ENCODE measurements at places on chromosomes 3 and 15.

GRCh38 chr3:101879102-101879501 lies 29.8 kb downstream of the NFKBIZ start:
- peaks cover 2% of the 10 kb centered on the region for H3K4me1 ChIP-seq
- no peak overlapping the region for H3K27ac ChIP-seq
- H3K4me3 ChIP-seq, result no peak overlapping the region
- no peaks in the 10 kb centered on the region for H3K36me3 ChIP-seq
- H3K27me3 ChIP-seq, result no peaks in the 10 kb centered on the region

GRCh38 chr15:35182841-35183479 lies 97.9 kb upstream of the NANOGP8 start:
- no peak overlapping the region for H3K4me3 ChIP-seq
- H3K27ac ChIP-seq, result no peak overlapping the region
- no peaks in the 10 kb centered on the region for H3K27me3 ChIP-seq
- DNase-seq, result no peak
- H3K4me1 ChIP-seq, result peaks cover 2% of the 10 kb centered on the region

DNA sequence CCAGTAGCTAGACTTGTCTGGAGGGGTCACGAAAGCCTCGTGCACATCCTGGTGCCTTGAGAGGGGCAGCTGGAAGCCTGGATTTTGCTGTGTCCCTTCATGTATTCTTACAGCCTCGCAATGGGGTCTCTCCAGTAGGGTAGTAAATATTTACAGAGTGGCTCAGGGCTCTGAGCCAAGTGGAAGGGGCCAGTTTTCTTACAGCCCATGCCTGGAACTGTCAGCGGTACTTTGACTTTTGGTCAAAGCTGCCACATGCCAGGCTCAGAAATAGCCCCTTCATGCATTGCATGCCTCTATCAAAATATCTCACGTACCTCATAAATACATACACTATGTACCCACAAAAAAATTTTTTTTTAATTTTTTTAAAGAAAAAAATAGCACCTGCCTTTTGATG lies 119.2 kb downstream of the OSBPL10 start:
- peaks cover 4% of the 10 kb centered on the region for H3K4me1 ChIP-seq
- no peak overlapping the region for H3K27ac ChIP-seq
- no peaks in the 10 kb centered on the region for H3K27me3 ChIP-seq
- no peaks in the 10 kb centered on the region for H3K36me3 ChIP-seq

- DNase-seq, result peak; percentile 79
- H3K36me3 ChIP-seq, result no peaks in the 10 kb centered on the region
- H3K27ac ChIP-seq, result no peak overlapping the region
- no peaks in the 10 kb centered on the region for H3K4me1 ChIP-seq
- H3K27me3 ChIP-seq, result no peaks in the 10 kb centered on the region
- no peak overlapping the region for H3K4me3 ChIP-seq
These were observed 28.3 kb downstream of the IL12A start for GRCh38 chr3:160016972-160017371.

- no peak overlapping the region for H3K4me3 ChIP-seq
- H3K27me3 ChIP-seq, result no peaks in the 10 kb centered on the region
- H3K27ac ChIP-seq, result no peak overlapping the region
These were observed 341.4 kb downstream of the CNTN3 start for GRCh38 chr3:74273091-74273490.

GRCh38 chr3:38987456-38987855 lies 64.3 kb downstream of the SCN11A start:
- no peaks in the 10 kb centered on the region for H3K27me3 ChIP-seq
- H3K4me1 ChIP-seq, result peaks cover 26% of the 10 kb centered on the region
- no peak overlapping the region for H3K27ac ChIP-seq
- no peaks in the 10 kb centered on the region for H3K36me3 ChIP-seq
- DNase-seq, result no peak

- no peaks in the 10 kb centered on the region for H3K4me1 ChIP-seq
- H3K27me3 ChIP-seq, result no peaks in the 10 kb centered on the region
- H3K36me3 ChIP-seq, result no peaks in the 10 kb centered on the region
- no peak overlapping the region for H3K4me3 ChIP-seq
- peak; percentile 46 for DNase-seq
These were observed 144.4 kb downstream of the DNAJB8 start for GRCh38 chr3:128322030-128323022.

DNA sequence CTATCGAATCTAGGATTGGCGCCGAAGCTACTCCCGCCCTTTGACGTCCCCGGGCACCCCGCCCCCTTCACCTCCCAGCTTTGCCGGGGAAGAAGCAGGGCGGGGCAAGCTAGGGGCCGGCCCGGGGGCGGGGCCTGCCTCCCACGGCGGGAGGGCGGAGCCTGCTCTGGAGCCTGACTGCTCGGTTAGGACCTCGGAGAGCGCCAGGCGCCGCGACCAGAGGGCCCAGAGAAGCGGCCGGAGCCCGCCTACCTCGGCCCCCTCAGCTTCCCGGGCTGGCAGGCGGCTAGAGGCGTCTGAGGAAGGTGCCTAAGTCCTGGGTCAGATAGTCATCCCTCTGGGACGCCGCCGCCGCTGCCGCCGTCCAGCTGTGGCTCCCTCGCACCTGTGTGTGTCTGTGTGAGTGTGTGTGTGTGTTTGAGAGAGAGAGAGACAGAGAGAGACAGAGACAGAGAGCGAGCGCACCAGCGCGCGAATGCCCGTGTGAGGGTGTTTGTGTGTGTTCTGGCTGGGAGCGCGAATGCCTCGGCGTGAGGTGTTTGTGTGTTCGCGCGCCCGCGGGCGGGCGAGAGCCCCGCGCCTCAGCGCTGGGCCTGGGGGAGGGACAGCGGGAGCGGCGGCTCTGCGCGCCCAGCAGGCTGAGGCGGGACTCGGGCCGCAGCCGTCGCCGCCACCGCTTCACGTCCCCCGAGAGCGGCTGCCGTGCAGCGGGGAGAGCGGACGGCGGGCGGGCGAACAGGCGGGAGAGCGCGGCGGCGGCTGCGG lies at the start of gene STXBP5L:
TSS of gene STXBP5L (plus strand) at position 176 of the 765 bp plus-strand sequence. CDS start 1,374 bp downstream, outside the sequence.
- DNase-seq, result peak; percentile 52
- no peaks in the 10 kb centered on the region for H3K4me1 ChIP-seq
- H3K27ac ChIP-seq, result no peak within 1 kb of the TSS
- peaks cover 12% of the 10 kb centered on the region for H3K27me3 ChIP-seq

DNA sequence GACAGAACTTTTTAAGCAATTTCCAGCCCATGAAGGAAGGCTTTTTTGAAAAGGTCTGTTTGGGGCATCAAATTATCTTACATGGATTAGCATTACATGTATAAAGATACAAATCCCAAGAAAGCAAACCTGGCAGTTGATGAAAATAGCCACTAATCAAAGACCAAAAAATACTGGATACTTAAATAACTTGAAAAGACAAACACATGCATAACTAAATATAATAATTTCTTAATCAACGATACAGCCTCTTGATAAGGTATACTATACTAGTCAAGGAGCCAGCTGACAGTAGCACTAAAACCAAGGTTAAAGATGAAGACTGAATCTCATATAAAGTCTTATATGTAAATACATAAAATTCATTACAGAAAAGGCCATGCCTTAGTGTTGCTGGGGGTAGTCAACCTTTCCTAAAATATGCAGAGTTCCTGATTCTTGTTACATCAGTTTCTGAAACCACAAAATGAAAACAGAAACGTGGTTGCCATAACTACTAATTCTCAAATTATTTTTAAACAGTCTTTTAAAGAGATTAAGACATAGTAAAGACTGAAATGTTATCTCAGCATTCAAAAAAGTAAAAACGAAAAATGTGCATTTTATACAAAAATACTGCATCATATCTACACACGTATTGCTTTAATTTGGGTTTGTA lies 2.0 kb downstream of the ANKRD28 start:
- H3K4me3 ChIP-seq, result peak overlapping the region; percentile 80
- peak overlapping the region; percentile 99 for H3K27ac ChIP-seq
- H3K36me3 ChIP-seq, result peaks cover 7% of the 10 kb centered on the region
- DNase-seq, result peak; percentile 68
- H3K27me3 ChIP-seq, result no peaks in the 10 kb centered on the region

DNA sequence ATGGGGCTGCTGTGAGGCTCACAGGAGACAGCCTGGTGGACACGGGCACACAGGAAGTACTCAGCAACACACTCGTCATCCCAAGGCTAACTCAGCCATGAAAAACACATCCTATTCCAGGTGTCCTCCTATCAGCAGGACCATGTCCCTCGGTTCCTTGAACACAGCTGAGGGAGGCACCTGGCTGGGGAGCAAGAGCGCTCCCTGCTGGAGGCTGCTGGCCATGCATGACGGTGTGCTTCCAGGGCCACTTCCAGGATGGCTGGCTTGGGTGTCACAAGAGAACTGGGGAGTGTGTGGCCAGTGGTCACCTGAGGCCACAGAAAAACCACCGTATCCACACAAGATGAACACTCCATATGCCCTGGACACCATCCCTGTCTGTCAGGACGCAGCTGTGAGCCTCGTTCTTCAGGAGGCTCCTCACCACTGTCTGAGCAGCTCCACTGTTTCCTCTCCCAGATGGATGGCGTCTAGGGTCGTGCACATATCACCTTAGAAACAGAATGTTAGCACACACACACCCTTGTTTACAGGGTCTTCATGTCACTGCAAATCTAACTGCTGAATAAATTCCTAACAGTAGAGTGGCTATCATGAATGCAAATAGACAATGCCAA lies 31.0 kb downstream of the POC1A start:
- DNase-seq, result peak; percentile 65
- H3K27ac ChIP-seq, result no peak overlapping the region
- no peaks in the 10 kb centered on the region for H3K27me3 ChIP-seq
- H3K4me1 ChIP-seq, result peaks cover 2% of the 10 kb centered on the region

DNA sequence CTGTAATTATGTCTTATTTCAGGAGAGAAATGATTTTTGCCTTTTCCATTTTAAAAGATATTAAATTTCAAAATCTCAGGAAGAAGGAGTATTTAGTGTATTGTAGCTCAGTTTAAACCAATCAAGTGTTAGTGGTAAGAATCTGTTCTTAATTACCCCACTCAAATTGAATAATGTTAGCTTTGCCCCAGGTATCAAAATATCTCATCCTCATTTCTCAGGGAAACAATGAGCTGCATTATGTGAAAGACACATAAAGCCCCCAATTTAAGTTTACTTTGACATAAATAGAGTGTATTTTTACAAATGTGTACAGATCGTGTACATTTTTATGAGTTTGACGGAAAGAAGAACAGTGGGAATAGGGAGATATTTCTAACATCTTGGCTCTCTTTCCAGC lies 317.4 kb upstream of the RARB start:
- H3K27me3 ChIP-seq, result no peaks in the 10 kb centered on the region
- no peaks in the 10 kb centered on the region for H3K4me1 ChIP-seq
- DNase-seq, result no peak
- H3K4me3 ChIP-seq, result no peak overlapping the region
- no peak overlapping the region for H3K27ac ChIP-seq
- no peaks in the 10 kb centered on the region for H3K36me3 ChIP-seq

DNA sequence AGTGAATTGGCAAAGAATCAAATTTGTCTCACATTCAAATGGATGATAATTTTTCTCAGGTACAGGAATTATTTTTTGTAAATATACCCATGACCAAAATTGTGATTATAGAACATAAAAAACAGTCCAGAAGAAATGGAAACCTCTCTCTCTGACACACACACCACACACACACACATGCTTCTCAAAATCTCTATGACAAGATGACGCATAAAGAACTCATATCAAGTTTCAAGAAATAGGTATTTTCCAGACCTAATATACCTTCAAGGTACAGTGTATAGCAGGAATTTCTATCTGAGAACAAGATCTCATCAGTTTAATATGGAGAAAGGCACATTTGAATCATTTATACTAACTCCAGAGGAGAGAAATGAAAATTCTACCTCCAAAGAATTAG lies 1069.1 kb upstream of the ALCAM start:
- no peak for DNase-seq
- H3K4me3 ChIP-seq, result no peak overlapping the region
- no peaks in the 10 kb centered on the region for H3K36me3 ChIP-seq
- no peaks in the 10 kb centered on the region for H3K27me3 ChIP-seq
- no peaks in the 10 kb centered on the region for H3K4me1 ChIP-seq

DNA sequence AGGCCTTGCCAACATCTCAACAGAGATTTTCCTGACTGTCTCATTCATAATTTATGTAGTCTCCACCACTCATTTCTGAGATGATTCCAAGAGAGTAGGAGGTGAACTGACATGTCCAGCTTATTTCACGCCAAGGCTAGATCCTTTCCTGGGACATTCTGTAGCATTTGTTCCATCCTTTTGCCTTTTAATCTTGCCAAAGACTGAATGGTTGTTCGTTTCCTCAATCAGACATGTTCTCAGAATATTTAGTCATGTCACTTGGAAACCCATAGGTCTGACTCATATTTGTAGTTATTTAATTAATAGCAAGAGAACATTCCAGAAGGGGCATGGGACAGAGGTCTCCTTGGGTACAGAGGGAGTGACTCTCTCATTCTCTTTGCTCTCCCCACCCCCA lies 80.9 kb downstream of the DHX36 start:
- H3K36me3 ChIP-seq, result no peaks in the 10 kb centered on the region
- H3K27ac ChIP-seq, result no peak overlapping the region
- H3K4me3 ChIP-seq, result no peak overlapping the region
- H3K4me1 ChIP-seq, result peaks cover 3% of the 10 kb centered on the region
- DNase-seq, result peak; percentile 15
- H3K27me3 ChIP-seq, result no peaks in the 10 kb centered on the region

DNA sequence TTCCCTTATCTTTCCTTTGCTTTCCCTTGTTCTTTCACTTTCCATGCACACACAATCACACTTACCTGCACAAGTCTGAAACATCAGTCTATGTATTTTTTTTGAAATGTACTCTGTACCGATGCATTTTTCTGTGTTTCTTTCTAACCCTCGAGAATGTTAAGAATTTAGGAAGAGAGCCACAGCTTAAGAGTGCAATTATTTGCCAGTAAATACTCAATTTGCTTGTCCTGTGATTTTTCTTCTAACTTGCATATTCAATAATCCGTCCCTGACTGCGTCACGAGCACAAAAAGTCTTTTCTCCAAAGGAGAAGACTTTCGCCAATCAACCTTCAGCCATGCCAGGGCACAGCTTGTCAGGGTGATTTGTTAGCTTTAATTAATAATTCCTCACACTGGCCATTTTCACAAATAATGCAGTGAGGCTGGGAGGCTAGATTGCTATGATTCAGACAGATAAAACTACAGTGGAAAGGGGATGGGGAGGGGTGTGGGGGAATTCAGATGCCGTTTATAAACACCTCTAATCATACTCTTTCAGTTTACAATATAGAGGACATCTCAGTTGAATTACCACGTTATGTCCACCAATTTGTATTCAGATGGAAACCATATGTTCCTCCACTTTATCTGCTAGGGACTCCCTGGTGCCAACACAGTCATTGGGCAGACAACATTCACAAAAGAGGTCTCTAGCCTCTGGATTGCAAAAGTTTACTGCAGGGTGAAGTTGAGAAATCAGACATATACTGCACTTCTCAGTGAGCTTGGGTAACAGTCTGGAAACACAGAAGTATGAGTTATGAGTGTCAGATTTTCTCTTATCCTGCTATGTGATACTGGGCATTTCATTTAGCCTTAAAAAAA lies 388.0 kb downstream of the ZBTB20 start:
- H3K36me3 ChIP-seq, result no peaks in the 10 kb centered on the region
- peak overlapping the region; percentile 69 for H3K27ac ChIP-seq
- H3K4me3 ChIP-seq, result peak overlapping the region; percentile 25
- no peaks in the 10 kb centered on the region for H3K27me3 ChIP-seq
- DNase-seq, result peak; percentile 59

Data from IMR-90 (cell line).